ENCODE measurements at places on chromosomes 12 and 14.

- no peak for DNase-seq
Measured at GRCh38 chr12:125674554-125675338, 609.5 kb downstream of the AACS start.

- no peak for DNase-seq
Measured at GRCh38 chr12:99059824-99060511, 414.9 kb downstream of the APAF1 start.

GRCh38 chr12:99311373-99311772 lies 336.2 kb upstream of the GARIN6 start:
- no peak for DNase-seq

GRCh38 chr12:14629832-14630710 lies 62.4 kb upstream of the PLBD1 start:
- peak; percentile 93 for DNase-seq

GRCh38 chr14:73680821-73681220 lies 33.4 kb downstream of the PNMA1 start:
- DNase-seq, result no peak

DNA sequence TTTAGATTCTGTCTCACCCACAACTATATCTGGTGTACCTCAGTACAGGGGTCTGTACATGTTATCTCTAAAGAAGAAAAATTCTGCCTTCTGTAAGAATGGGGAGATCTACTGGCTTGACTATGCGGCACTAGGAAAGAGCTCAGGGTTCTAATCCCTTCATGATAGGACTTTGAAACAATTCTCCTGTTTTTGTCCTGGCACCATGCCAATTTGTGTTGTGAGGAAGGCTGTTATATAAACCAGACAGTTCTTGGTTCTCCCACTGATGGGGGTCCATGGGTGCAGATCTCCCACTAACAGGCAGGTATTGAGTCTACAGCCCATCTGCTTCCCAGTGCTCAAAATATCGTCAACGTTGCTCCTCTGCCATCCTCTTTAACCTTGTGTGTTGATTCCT lies 883.7 kb downstream of the GALC start:
- no peak for DNase-seq

- DNase-seq, result no peak
Measured at GRCh38 chr14:21882226-21882625, 208.6 kb upstream of the OR4E1 start.

DNA sequence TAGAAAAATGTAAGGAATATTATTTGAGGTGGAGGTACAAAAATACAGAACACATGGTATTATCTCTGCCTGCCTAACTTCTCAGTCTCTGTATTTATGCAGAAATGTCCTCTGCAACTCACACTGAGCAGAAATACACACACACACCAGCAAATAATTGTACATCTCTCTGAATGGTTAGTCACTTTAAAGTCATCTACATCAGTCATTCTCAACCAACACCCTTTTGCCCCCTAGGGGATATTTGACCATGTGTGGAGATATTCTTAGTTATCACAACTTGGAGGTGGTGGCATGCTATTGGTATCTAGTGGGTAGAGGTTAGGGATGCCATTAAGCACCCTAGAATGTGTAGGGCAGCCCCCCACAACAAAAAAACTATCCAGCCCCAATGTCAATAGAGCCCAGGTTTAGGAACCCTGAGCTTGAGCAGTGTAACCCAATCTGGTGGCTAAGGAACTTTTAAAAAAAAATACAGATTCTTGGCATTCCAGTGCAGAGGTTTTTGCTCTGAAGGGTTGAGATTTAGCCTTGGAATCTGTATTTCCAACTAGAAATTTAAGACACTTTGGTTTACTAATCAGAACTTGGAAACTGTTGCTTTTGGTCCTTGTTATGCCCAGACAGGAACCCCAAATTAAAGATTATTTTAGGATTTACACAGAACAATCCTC lies 183.8 kb downstream of the TBX5 start:
- DNase-seq, result no peak

DNA sequence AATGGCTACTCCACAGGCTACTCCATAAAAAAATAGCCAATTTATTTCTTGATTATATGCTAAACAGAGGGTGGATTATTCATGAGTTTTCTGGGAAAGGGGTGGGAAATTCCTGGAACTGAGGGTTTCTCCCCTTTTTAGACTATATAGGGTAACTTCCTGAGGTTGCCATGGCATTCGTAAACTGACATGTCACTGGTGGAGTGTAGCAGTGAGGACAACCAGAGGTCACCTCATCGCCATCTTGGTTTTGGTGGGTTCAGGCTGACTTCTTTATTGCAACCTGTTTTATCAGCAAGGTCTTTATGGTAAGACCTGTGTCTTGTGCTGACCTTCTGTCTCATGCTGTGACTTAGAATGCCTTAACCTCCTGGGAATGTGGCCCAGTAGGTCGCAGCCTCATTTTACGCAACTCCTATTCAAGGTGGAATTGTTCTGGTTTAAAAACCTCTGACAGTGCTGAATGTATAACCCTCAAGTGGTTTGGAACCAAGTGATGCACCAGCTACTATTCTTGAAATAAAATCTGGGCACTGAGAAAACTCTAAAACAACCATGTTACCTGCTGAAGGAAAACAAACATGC lies 27.7 kb downstream of the C12orf56 start:
- no peak for DNase-seq

- DNase-seq, result no peak
Measured at GRCh38 chr12:90428465-90428864, 526.5 kb downstream of the CCER1 start.

GRCh38 chr14:88346048-88346639 lies 23.1 kb upstream of the KCNK10 start:
- DNase-seq, result no peak

DNA sequence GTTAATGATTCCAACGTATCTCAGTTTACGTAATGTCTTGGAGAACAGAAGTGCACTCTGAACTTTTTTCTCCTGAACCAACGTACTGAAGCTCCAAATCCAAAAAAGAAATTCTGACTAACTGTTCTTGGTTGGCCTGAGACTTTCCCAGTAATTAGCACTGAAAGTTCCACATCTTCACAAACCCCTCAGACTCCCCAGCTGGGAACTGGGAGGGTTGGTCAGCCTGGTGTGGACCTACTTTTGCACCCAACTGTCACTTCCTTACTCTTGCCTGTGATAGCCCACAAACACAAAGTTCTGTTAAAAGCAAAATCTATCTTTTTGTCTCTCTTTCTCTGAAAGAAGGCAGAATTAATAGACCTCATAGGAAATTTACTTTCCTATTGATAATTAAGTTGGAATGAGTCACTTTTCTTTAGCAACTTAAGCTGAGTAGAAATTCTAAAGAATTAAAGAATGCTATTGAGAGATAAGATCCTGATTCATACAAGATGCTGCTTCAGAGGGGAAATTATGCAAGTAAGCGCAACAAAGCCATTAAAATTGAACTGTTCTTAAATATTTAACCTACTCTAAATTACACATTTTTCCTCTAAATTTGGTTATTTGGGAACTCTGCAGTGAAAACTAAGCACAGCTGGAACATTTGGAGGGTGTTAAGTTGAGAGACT lies 155.0 kb downstream of the EPS8 start:
- DNase-seq, result no peak

GRCh38 chr14:35154016-35154415 lies 31.7 kb downstream of the PRORP start:
- DNase-seq, result no peak

- DNase-seq, result no peak
Measured at GRCh38 chr12:31029468-31029867, 44.2 kb upstream of the DDX11 start.

- no peak for DNase-seq
Measured at GRCh38 chr14:87772854-87773253, 220.1 kb downstream of the GALC start.

DNA sequence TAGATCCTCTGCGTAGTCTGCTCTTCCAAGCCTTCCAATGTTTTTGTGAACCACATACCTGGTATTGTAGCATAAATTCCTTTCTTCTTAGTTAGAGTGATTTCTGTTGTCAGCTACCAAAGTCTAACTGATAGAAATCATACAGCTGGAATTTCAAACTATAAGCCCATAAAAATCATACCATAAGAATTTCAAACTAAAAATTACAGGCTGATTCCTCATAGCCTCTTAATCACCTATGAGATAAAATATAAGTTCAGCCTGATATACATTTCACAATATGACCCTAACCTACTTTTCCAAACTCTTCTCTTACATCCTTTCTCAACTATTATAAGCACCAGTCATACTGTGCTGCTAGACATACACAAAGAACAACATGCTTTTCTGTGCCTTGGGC lies 64.8 kb downstream of the PTHLH start:
- no peak for DNase-seq

GRCh38 chr14:80942191-80942600 lies 658 bp upstream of the CEP128 start:
- no peak for DNase-seq

- DNase-seq, result no peak
Measured at GRCh38 chr12:12028668-12029402, 41.9 kb upstream of the BCL2L14 start.

DNA sequence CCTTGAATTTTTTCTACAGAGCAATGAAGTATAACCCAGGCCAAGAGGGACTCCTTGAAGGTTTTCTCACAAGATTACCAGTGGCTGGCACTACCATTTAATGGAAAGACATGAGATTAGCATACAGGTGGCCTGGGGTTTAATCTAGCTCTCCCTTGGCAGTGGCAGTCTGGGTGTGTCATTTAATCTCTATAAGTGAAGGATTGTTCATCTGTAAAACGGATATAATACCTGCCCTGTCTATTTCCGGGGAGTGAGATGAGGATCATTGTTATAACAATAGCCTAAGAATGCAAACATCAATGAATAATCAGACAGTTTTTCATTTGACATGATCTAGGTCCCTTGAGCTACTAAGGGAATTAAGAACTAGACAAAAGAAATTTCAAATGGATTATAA lies 168.7 kb upstream of the CPNE8 start:
- no peak for DNase-seq

- no peak for DNase-seq
Measured at GRCh38 chr14:69387311-69387710, 10.8 kb downstream of the ERH start.

DNA sequence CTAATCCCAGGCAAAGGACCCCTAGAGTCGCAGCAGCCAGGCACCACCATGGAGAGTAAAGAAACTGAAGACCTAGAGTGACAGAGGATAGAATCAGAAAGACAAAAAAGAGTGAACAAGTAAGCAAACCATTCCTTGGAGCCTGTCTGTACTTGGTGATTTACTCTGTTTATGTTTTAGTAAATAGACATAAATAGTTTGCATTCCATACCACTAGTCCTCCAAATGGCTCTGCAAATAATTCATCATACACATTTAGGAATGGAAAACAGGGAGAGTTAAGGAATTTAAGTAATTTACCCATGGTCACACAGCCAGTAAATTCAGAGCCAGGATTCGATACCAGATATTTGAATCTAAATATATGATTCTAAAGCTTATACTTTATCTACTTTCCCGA lies 2.8 kb downstream of the OLR1 start:
- no peak for DNase-seq
